EL (cell line): ENCODE measurements at places on chromosomes 16 and 17.

GRCh38 chr16:53142823-53143568 lies 88.2 kb downstream of the CHD9 start:
- DNase-seq = no peak

- no peak for DNase-seq
These were observed 130.6 kb downstream of the DYNLRB2 start for GRCh38 chr16:80671281-80671849.

GRCh38 chr16:57498031-57498430 lies 11.7 kb upstream of the DOK4 start:
- no peak for DNase-seq

GRCh38 chr17:59186850-59187249 lies 23.0 kb upstream of the SMG8 start:
- no peak for DNase-seq
